Cerebellum (tissue), 4 donors: ENCODE measurements at places on chromosomes 5 and 9. TPM values are rescaled to one million over a fixed set of nuclear protein-coding genes. Genes with fewer than 3 reads are reported as not detected.

Gene CARTPT
- not detected for total RNA-seq

Gene KIF12
- 11.6 TPM for total RNA-seq

Gene SEMA6A
- 181 TPM for total RNA-seq

Gene C9orf50
- total RNA-seq: not detected

Gene HTR1A
- 5.0 TPM for total RNA-seq

Gene GRK6
- 16.2 TPM for total RNA-seq

Gene NME5
- total RNA-seq: 14.7 TPM

Gene SHISAL2B
- total RNA-seq: not detected

Gene GARIN3
- total RNA-seq: not detected

Gene CORO2A
- 2.7 TPM for total RNA-seq

Gene ST8SIA4
- total RNA-seq: 36.2 TPM

Gene PTPDC1
- 22.9 TPM for total RNA-seq

Gene GPR150
- total RNA-seq: not detected

Gene PAX5
- total RNA-seq: 0.64 TPM

Gene ANKDD1B
- total RNA-seq: 3.0 TPM

Gene TRIM7
- total RNA-seq: 3.0 TPM

Gene CCL27
- total RNA-seq: not detected

- no peak for DNase-seq
These were observed 9.1 kb downstream of the ZCCHC9 start for GRCh38 chr5:81310402-81311063.

- peak; percentile 70 for DNase-seq
These were observed 118.4 kb downstream of the ARHGAP26 start for GRCh38 chr5:142888469-142889085.

DNA sequence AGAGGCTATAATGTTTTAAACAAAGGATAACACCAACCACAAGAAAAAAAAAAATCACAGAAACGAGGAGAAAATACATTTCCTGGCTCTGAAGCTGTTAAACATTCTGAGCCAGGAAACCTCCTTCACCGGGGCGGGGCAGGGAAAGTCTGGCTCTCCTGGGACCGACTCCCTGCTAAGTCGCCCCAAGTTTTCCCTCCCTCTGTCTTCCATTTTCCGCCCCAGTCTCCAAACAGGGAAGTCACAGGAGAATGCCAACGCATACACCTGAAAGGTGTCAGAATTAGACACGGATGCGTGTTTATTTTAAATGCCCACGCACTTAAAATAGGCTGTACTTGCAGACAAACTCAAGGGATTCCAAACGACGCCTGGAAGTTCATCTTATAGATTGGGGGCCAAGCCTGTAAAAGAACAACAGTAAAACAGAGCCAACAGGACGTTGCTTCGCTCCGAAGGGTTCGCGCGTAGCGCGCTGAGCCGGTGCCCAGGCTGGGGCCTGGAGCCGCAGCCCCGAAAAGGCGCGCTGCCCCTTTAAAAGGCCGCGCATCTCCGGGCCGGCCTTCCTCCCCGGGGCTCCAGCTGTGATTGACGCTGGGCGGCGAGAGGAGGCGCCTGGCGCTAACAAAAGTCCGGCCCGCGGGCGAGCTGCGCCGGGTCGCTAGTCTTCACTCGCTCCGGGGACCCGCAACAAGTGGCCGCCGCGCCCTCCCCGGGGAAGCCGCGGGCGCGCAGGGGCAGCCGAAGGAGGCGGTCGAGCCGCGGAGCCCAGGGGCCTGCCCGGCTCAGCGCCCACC is at the start of gene FBXL7:
Gene FBXL7 (plus strand): TSS at position 653 of the 797 bp plus-strand sequence.
- DNase-seq: peak; percentile 31

DNA sequence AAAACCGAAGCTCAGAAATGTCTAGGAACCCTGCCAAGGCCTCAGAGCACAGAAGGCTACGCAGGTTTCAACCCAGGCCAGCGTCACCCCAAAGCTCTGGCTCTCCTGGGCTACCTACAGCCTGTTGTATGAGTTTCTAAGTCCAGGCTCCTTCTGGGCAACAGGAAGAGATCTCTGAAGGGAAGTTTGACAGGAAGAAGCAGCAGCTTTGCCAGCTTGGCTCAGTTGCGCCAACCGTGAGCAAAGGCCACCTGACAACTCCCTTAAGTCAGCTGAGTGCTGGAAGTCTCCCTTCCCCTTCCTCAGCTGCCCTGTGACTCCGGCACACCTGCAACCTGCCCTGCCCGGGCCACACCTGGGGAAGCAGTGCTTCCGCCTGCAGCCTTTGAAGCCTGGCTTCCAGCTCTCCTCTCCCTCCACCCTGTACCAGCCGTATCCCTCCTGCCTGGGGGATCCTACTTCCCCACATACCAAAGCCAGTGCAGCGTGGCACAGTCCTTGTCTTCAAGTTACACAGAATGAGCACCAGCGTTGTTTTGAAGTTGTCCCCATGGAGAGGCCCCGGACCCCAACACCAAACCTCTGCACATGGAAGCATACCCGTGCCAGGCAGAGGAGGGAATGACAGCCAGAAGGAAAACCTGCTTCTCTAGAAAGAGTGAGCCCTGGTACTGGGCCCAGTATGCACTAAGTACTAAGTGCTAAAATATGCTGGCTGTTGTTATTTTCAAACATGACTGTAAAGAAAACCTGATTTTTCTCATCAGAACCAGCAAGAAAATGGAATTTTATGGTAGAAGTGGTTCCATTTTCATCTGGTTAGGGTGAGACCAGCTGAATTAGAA is 36.5 kb downstream of the SHB start:
- DNase-seq: no peak

GRCh38 chr5:158051036-158051435 is 192.1 kb upstream of the CLINT1 start:
- no peak for DNase-seq

DNA sequence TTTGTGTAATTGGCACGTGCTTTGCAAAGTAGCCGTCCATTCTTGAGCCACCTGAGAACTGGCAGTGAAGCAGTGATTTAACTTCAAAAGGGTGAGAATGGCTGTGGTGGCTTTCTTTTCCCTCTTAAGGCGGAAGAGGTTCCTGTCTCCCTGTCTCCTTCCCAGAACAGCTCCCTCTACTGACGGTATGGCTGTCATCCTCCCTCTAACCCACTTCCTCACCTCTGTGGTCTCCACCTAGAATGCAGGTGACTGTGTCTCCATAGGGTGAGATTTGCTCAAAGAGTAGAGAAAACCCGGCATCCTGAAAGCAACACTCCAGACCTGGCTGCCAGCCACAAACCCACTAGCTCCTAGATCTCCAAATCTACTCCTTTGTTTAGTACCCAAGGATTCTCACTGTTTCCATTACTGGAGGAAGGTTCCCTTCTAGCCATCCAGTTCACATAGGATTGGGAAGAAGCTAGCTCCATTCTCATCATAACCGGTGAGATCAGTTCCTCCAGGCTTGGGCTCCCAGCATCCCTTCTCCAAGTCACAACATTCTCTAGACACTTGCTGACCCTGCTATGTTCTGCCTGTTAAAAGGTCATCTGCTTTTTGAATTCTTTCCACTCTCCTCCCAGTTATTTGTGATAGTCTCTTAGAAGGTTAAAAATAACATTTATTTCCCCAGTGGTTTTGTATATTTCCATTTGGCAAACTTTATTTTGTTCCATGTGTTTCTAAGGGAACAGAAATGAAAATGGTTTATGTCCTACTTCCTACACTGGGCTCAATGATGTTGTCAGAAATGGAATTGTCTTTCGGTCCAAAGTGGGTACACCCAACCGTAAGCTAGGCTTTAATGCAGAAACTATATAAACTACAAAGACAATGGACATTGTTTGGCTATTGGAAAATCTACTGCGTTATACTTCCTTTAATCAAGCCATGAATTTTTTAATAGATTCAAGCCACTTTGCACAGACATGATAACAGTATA is 269.4 kb downstream of the CWC27 start:
- no peak for DNase-seq

- DNase-seq: no peak
These were observed 134.9 kb upstream of the CDKN2B start for GRCh38 chr9:22143799-22144625.

GRCh38 chr9:132176338-132176737 is 14.5 kb downstream of the NTNG2 start:
- no peak for DNase-seq

- no peak for DNase-seq
These were observed 8.4 kb downstream of the LHX2 start for GRCh38 chr9:124019771-124020519.

DNA sequence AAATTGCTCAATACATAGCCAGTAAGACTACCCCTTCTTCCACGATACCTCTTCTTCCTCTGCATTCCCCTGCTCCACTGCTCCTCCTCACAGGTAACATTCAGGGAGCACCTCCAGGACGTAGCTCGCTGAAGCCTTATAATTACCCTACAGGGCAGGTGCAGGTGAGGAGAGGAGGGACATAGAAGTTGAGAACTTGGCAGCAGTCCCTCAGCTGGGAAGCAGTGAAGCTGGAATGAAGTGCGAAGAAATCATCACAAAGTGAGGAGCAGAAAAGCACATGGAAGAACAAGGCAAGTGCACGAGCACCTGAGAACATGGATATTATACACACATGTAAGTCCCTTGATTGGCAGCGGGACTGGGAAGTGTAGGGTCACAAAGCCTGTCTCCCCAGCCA is 118.2 kb downstream of the HSD17B3 start:
- no peak for DNase-seq

DNA sequence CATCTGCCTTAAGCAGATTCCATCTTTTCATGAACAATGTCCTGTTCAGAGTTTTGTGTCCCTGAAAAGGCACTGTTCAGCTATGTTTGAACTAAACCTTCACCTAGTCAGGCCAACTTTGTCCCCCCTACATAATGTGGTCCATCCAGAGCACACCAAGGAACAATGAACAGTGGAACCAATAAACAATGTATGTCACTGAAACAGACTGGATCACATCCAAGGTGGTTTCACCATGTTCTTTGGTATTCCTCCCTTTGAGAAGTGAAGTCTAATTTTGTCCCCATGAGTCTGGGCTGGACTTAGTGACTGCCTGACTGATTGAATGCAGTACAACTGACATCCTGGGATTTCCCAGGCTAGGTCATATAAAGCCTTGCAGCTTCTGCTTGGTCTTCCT is 174.5 kb downstream of the SLC24A2 start:
- DNase-seq: no peak

GRCh38 chr9:107033966-107034365 is 171.0 kb downstream of the ZNF462 start:
- DNase-seq: no peak

GRCh38 chr5:140165101-140165922 is 9.7 kb upstream of the CYSTM1 start:
- DNase-seq: no peak

- no peak for DNase-seq
These were observed 724 bp downstream of the NR2F1-AS1 start for GRCh38 chr5:93580063-93580926.

- DNase-seq: peak; percentile 91
These were observed 8.2 kb downstream of the RPP25L start for GRCh38 chr9:34603610-34604231.

GRCh38 chr9:76531231-76531780 is 72.3 kb downstream of the GCNT1 start:
- DNase-seq: no peak

DNA sequence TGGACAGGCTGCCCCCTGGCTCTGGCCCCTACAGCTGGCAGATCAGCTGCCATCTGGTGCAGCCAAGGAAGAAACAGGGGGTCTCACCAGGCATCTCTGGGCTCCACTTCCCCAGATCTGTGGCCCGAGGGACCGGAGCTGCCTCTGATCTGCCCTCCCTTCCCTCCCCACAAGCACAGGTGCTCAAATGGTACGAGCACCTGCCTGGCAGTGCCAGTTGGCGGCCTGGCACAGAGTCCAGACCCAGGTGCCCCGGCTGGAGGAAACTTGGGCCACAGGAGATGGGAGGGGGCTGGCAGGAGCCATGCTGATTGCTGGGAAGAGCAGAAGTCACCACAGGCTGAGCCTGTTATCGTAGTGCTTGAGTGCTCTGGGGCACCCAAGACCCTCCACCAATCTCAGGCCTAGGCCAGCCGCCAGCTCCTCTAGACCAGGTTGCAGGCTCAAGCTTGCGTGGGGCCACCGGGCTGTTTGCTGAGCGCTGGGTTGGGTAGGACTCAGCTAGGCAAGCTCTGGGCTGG is 5.0 kb upstream of the CAMK2A start:
- DNase-seq: no peak

GRCh38 chr5:149400304-149400703 is 21.2 kb upstream of the IL17B start:
- DNase-seq: no peak

DNA sequence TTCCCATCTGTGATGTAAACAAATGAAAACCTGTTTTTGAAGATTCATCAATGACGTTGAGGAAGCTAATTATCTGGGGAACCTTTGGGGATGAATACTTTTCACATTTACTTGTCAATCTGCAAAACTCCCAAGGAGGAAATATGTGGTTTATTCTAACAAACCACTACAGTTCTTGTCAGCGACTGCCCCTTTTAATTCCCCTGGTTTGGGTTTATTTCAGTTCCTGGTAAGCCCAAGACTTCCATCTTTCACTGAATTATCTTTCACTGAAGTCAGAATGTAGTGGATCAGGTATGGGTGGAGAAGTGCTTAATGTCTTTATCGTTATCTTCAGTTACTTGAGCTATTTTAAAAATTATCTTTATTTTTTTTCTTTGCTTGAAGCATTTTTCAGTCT is 40.2 kb downstream of the TLR4 start:
- no peak for DNase-seq

- DNase-seq: no peak
These were observed 64.4 kb downstream of the MRPS27 start for GRCh38 chr5:72255670-72256069.

GRCh38 chr5:9288234-9288633 is 257.6 kb downstream of the SEMA5A start:
- no peak for DNase-seq
